ENCODE measurements at places on chromosomes 11 and 22.
A peak's percentile ranks its signal among the peaks of the same experiment; 100 is the strongest.

GRCh38 chr11:134146598-134146997, 77.2 kb downstream of the NCAPD3 start:
- no peak for DNase-seq

- DNase-seq = no peak
Measured at GRCh38 chr22:37278261-37278660, 4.0 kb upstream of the CYTH4 start.

- DNase-seq = no peak
Measured at GRCh38 chr22:23856721-23857605, 712 bp upstream of the SLC2A11 start.

DNA sequence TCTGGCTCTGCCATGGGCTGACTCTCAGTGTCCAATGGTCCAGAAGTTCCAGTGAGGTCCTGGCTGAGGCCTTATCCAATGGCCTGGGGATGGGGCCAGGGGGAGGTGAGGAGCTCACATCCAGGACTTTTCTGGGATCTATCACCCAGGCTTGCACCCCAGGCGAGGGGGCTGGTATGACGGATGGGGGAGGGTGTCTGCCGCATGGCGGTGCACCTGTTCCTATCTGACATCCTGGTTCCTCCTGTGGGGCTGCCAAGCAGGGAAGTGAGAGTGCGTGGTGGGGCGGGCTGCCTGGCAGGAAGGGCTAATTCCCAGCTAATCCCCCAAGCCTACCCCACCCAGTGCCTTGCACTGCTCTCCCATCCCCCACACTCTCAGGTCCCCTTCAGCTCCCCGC, 102.1 kb downstream of the NECTIN1 start:
- peak; percentile 91 for DNase-seq

GRCh38 chr11:120900643-120901042, 123.3 kb upstream of the TBCEL start:
- DNase-seq = no peak

DNA sequence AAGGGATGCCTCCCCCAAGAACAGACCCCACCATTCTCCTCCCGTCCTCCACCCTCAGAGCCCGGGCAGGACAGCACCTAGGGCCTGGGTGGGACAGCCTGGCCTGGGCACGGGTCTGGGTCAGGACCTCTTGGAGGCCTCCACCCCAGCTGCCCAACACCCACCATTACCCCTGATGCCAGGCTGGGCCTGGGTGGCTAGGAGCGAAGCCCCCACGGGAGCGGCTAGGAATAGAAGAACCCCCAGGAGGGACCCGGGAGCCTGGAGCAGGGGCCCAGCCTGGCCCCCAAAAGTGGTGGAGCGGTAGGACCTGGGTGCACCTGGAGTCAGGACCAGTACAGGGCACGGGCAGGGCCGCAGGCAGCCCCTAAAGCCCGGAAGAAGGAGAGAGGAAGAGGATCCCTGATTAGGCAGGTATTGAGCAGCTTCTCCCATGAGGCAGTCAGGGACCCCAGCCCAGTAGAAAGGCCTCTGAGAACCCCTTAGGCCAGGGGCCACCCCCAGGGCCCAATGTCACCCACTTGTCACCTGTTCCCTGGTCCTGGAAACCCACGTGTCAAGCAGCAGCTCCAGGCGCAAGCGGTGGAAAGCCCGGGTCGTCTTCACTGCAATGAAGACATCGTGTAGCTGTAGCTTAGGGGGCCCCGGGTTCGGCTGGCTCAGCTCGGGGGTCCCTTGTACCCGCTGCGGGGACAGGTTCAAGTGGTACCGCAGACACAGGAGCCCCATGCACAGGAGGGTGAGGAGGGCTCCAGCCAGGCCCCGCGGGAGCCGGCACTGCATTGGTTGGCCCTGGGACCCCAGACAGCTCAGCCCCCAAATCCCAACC, 575 bp downstream of the MFNG start:
- no peak for DNase-seq

- DNase-seq = no peak
Measured at GRCh38 chr11:19239039-19239438, 1.7 kb downstream of the E2F8 start.

DNA sequence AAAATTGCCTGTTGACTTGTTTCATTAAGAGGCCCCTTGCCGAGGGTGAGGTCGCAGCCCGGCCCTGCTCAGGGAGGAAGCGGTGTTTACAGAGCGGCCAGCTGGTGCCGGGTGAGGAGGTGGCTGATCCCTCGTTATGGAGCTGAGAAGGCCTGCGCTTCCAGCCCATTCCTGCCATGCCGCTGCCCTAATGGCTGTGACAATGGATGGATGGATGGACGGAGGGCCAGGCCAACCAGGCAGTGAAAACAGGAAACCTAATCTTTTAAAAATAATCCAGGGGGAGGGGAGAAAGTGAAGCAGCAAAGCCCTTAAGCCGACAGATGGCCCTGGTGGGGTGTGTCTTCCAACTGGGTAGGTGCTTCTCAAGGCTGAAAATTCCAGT, 38.5 kb downstream of the BCR start:
- peak; percentile 88 for DNase-seq

- DNase-seq = peak; percentile 35
Measured at GRCh38 chr11:95586661-95587060, 202.9 kb downstream of the FAM76B start.

GRCh38 chr22:39132281-39132680, 20.2 kb downstream of the CBX7 start:
- no peak for DNase-seq

GRCh38 chr11:13269775-13270174, 7.8 kb upstream of the BMAL1 start:
- no peak for DNase-seq

DNA sequence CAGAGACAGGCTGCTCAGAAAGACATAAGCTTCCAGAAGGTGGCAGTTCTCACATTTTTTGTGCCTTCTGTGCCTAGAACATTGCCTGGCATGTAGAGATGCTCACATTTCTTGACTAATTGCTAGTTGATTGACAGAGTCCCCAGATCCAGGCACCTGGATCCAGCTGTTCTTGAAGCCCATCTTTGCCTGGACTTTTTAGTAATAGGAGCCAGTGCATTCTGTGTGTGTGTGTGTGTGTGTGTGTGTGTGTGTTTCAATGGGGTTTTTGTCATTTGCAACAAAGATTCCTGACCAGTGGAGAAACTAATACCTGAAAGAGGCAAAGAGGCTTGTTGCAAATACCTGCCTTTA, 15.1 kb downstream of the MRGPRF start:
- no peak for DNase-seq
